ENCODE measurements at places on chromosomes 13 and 19.

GRCh38 chr13:37427843-37428494, 170.6 kb downstream of the POSTN start:
- no peak for DNase-seq

DNA sequence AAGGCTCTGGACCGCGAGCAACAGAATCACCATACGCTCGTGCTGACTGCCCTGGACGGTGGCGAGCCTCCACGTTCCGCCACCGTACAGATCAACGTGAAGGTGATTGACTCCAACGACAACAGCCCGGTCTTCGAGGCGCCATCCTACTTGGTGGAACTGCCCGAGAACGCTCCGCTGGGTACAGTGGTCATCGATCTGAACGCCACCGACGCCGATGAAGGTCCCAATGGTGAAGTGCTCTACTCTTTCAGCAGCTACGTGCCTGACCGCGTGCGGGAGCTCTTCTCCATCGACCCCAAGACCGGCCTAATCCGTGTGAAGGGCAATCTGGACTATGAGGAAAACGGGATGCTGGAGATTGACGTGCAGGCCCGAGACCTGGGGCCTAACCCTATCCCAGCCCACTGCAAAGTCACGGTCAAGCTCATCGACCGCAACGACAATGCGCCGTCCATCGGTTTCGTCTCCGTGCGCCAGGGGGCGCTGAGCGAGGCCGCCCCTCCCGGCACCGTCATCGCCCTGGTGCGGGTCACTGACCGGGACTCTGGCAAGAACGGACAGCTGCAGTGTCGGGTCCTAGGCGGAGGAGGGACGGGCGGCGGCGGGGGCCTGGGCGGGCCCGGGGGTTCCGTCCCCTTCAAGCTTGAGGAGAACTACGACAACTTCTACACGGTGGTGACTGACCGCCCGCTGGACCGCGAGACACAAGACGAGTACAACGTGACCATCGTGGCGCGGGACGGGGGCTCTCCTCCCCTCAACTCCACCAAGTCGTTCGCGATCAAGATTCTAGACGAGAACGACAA, 1.8 kb downstream of the PCDH17 start:
- DNase-seq: no peak

- no peak for DNase-seq
Observed at GRCh38 chr13:98851276-98851675, 98.8 kb upstream of the SLC15A1 start.

DNA sequence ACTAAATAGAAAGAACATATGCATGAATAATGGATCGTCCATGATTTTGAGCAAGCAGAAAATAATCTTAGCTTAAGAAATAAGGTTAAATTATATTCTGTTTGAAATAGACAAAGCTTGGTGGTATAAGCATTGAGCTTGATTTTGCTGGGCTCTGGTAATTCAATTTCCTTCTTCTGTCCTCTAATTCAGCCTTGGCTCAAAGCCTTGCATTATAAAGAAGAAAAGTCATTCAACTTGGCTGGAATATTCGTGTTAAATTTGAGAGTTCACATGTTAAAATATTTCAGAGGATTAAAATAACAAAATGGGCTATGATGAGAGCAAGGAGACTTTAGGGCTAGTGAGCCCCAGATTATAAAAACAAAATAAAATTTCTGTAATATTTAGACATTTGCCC, 415.4 kb upstream of the PCDH20 start:
- DNase-seq: no peak

DNA sequence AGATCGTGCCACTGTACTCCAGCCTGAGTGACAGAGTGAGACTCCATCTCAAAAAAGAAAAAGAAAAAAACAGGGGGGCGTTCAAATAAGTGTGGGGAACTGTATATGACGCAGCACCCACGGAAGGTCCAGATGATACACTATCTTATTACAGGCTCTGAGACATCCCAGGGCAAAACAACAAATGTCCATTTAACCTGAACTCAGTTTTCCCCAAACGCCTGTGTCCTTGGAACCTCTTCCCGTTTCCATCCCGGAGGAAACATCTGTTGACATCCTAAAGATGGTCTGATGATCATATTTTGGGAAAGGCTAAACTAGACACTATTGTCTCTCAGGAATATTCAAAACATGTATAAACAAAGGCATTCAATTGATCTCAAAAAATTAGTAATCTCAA, 72.4 kb downstream of the COL4A1 start:
- no peak for DNase-seq

Measured in HCEC 1CT (cell line).